ENCODE measurements at places on chromosomes 16 and 17.
A peak's percentile ranks its signal among the peaks of the same experiment; 100 is the strongest.

- DNase-seq, result no peak
Measured at GRCh38 chr16:58265480-58266052, 29.3 kb downstream of the PRSS54 start.

DNA sequence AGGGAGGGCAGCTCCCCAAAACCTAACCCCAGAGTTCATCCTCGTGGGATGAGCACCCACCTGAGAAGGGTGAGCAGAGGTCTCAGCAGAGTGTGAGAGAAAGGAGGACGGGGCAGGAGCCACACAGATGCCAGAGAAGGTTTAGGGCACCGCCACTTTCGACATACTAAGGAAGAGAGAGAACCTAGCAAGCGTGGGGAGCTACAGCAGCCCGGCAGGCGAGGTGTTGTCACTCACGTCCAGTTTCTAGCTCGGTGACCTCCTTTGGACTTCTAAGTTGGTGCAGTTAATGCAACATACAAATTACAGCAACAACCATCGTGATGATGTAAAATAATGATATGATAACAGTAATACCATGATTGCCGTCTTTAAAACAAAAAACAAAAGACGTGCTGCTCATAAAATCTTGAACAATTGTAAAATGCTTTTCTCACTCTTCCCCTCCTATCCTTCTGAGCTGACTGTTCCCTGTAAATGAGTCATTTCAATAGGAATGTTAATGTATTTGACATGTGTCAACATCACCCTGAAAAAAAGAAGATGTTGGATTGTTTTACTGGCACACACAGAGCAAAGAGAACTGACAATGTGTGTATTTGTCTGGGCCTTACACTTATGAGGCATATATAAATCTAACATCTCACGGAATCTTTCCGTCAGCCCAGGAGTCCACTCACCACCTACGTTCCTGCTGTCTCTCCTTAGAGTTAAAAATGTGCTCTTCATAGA is 158.2 kb upstream of the MAF start:
- no peak for DNase-seq

DNA sequence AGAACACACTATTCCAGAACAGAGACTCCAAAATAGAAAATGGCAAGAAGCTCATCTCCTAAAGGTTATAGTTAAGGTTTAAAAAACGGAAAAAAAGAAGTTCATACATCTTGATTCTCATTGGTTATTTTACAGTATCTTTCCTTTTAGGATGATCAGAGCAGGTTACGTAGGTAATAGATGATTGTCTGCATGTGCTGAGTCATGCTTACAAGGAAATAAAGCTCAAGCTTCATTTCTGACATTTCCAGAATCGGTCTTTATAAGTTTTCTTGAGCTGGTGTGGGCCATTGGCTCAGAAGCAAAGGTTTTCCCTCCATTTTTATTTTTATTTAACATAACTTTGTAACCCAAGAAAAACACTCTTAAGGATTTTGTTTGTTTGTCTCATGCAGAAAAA is 1030.3 kb upstream of the CDH8 start:
- DNase-seq, result no peak

DNA sequence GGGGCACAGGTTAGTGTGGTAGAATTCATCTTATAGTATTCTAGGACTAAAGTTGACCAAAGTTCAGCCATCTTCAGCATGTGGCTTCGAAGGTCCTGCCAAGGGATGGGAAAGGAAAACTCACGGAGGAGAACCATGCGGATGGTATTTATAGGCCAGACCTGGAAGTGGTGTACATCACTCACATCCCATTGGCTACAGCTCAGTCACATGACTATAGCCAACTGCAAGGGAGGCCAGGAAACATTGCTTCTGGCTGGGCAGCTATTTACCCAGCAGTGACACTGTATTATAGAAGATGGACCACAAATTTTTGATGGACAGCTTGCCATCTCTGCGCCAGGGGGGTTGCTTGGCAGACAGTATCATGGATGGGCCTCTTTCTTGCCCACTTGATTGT is 35.7 kb upstream of the COQ7 start:
- DNase-seq, result no peak

DNA sequence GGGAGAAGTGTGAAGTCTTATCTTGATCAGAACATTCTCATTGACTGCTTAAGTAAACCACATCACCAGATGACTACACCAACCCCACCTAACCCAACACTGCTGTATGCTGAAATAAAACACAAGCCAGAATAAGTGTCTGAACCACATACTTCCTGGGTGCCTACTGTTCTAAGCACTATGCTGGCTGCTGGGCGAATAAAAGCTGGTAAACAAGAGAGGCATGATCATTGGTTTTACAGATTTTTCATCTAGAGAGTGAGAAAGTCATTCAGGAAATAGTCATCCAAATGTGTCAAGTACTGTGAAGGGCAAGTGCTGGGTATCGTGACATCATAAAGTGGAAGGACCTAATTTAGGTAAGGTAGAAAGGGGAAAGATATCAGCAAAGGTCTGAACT is 199.0 kb upstream of the SOX9 start:
- no peak for DNase-seq

GRCh38 chr17:43030137-43030767 is 5.2 kb downstream of the RND2 start:
- no peak for DNase-seq

GRCh38 chr16:70695331-70696070 is 9.6 kb upstream of the MTSS2 start:
- DNase-seq, result no peak

GRCh38 chr17:55845385-55845784 is 94.5 kb downstream of the PCTP start:
- peak; percentile 10 for DNase-seq

All from stimulated activated CD4-positive, alpha-beta T cell treated with anti-CD3 and anti-CD28 coated beads, Interleukin-1b, Interleukin-23, amount 100 ng/mL, for 48 hours (primary cell).